ENCODE measurements at places on chromosomes 6 and 20. TPM values are rescaled to one million over a fixed set of nuclear protein-coding genes. Genes with fewer than 3 reads are reported as not detected.

GRCh38 chr6:37762806-37763205 lies 56.7 kb upstream of the ZFAND3 start:
- DNase-seq: no peak

DNA sequence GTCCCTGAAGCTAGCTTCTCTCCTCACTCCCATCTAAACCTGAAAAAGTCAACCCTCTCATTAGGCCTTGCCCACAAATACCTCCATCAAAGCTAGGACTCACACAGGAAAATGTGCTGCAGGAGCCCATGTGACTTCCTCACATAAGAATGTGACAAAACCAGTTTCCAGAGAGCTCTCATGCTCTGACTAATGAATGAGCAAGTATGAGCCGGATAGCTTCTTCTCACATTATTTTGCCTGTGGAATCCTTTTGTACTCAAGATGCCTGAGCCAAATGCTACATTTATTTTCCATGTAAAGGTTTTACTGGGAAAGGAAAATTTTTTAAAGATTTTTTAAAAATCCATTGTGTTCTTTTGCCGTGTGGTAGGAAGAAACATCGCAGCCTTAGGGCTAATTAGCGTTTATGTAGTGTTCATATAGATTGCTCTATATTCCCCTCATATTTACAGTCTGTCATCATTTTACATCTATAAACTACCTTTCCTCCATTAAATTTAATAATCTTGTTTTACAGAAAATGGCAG lies 68.6 kb upstream of the CCN6 start:
- DNase-seq: no peak

- DNase-seq: peak; percentile 75
Measured at GRCh38 chr20:17343656-17344452, 117.0 kb downstream of the PCSK2 start.

GRCh38 chr6:27541212-27541932 lies 68.5 kb upstream of the ZNF184 start:
- DNase-seq: peak; percentile 56

CENPW gene
- 14.2 TPM for total RNA-seq

EHMT2 gene
- total RNA-seq: 19.3 TPM

DNA sequence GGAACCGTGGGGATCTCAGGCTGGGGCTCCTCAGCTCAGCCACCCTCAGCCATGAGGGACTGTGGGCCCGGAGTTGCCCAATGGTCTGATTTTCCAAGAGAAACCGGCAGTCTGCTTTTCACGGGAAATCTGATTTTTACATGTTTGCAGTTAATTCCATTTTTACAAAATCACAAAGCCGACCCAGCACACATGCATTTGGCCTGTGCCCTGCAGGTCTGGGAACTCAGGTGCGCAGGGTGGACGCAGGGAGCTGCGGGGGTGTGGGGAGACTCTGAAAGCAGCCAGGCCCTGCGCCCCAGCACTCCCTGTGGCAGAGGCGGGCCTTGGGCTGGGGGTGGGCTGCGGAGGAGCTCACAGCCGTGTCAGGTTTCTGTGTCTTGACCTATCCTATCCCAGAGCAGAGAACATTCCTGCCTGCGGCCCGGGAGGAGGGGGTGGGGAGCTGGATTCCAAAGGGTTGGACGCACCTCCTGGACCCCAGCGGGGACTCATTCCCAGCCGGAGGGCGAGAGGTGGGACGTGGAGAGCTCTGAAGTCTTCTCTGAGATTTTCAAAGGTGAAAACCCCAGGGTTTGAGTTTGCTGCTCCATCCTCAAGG lies 60.6 kb downstream of the ADNP start:
- no peak for DNase-seq

DNA sequence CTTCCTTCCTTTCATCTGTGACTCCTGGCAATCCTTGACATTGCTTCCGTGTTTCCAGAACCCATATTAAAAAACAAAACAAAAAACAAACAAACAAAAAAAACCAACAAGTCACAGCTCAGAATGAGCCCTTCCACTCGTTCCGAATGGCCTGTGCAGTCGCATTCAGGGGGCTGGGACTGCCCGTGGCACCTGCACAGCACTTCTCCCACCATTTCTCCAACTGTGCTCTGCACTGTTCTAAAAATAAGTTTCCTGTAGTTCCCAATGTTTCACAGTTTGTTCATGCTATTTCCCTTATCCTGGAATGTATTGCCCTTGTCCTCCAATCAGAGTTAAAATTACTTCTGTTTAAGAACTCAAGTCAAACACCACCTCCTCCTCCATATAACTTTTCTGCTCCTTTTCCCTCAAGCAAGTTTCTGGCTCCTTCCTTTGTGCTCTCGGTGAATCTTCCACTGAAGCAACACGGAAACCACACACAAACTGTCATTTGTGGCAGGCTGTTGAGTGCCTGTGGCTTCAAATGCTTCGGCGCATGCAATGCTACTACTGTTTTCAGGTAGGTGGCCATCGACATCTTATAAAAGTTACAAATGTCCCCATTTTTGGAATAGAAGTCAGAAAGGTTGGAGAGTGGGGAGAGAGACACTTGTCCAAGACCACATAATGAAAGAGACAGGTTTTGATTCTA lies 57.7 kb downstream of the PDE10A start:
- DNase-seq: no peak

GRCh38 chr6:22651731-22652130 lies 82.4 kb downstream of the HDGFL1 start:
- no peak for DNase-seq

DNA sequence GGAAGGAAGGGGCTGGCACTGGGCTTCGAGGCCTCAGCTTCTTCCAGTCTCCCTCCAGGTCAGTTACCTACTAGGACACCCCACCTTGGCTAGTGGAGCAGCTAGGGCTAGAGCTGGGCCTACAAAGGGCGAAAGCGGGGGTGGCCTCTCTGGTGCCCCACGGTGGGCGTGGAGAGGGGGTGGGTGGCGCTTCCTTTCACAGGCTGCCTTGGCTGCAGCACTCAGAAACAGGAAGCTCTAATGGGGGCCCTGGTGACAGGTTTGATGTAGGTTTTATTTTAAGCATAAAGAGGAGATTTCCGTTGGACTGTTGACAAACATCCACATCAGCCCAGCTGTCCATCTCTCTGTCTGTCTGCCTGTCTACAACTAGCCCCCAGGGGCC lies 13.4 kb downstream of the FAM110A start:
- no peak for DNase-seq

PHACTR2 gene
- 3.4 TPM for total RNA-seq

DNA sequence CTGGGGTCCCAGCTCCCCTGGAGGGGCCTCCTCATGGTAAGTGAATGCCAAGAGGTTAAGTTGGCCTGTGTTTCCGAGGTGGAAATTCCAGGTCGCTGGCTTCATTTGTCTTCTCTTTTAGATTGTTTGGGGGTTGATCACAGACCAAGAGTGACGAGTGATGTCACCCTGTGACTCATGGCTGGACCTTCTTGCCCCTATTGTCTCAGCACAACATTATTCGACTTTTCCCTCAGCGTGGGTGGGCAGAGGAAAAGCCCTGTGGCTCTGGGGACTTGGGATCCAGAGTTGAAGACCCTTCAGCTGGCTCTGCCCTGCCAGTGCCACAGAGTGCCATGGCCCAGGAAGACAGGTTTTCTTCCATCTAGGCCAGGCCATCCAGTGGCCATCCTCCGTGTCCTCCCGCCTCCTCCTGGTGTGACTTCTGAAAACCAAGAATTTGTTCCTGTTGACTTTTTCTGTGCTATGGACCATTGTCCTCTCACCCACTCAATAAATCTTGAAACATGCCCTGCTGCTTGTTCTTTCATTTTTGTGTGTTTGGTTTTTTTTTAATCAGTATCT lies 15.4 kb upstream of the SNHG17 start:
- no peak for DNase-seq

SLC9A8 gene
- total RNA-seq: 5.7 TPM

- no peak for DNase-seq
Measured at GRCh38 chr6:167508919-167509852, 184.3 kb downstream of the TTLL2 start.

- DNase-seq: no peak
Measured at GRCh38 chr6:160462551-160463109, 114.5 kb downstream of the SLC22A3 start.

ID4 gene
- 0.57 TPM for total RNA-seq

- DNase-seq: peak; percentile 88
Measured at GRCh38 chr6:125780540-125781313, 10.0 kb upstream of the NCOA7 start.

GRCh38 chr20:3603108-3603507 lies 60.1 kb downstream of the GFRA4 start:
- DNase-seq: no peak

DNA sequence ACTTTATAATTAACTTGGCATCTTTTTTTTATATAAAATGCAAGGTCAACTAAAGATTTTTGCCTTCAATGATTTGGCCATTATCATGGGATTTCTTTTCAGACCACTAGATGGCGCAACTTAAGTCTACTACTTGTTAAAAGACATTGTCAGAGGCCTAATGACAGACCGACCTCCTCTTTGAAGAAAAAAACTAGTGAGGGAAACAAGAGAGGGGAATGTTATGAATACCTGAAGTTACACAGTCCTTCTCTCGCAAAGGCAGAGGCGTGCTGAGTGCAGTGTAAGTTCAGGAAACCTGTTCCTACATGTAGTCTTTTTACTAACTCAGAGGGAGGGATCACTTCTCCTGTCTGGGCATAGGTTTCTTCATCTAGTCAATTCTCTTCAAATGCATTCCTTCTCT lies 9.3 kb downstream of the TRAPPC3L start:
- DNase-seq: peak; percentile 57

- DNase-seq: no peak
Measured at GRCh38 chr6:134464690-134465411, 146.9 kb upstream of the SGK1 start.

GRCh38 chr6:35052694-35053565 lies 88.2 kb downstream of the TCP11 start:
- DNase-seq: no peak

GRCh38 chr6:102223942-102224341 lies 830.4 kb downstream of the GRIK2 start:
- DNase-seq: no peak

DNA sequence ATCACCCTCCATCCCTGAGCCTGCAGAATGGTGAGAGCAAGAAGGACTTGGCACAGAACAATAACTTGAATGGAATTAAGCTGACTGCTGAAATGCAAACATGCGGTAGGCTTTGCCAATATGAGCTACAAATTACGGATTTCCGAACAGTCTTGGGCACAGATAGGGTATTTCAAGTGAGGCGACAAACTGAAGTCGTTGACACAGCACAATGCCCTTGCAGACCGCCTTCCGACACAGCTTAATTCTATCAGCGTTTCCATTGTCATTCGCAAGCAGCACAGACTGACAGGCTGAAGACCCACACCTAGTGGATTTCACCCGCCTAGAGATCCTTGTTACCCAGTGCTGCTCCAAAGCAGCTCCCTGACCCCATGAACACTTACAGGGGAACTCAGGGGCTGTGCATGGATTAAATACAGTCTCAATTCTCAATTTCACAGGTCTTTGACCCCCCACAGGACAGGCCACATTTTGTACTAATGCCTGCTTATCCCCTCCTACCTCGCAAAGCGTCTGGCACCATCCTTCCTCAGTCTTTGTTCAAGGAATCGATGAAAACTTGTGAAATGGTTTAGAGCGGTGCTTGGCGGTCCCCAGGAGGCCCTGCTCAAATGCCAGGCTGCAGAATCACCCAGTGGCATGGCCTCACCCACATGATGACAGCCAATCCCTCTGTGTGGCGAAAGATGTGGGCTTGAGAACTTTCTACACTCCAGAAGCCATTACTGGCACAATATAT lies 34.6 kb downstream of the RAMACL start:
- DNase-seq: no peak

DNA sequence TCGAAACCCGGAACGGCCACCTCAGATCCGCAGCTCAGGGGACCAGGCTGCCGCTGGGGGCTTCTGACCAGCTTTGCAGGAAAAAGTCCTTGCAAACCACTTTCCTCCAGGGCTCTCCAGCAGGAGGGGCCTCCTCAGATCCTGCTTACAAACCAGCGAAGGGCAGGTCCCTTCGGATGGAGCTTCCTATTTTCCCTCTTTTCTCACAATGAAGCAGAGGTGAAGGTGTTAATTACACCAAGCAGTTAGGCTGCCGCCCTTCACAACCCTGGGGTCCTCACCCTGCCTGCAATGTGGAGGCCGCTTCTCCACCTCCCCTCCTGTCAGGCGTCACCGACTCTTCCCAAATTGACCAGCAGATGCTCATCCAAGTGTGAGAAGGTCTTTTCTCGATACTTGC lies 5.7 kb downstream of the ARHGAP40 start:
- no peak for DNase-seq

LY6G5C gene
- total RNA-seq: 1.3 TPM

BPIFB1 gene
- total RNA-seq: not detected

RCAN2 gene
- total RNA-seq: not detected

GRCh38 chr6:147958683-147959082 lies 384.0 kb upstream of the SASH1 start:
- no peak for DNase-seq

CTCFL gene
- total RNA-seq: not detected

KCNK16 gene
- not detected for total RNA-seq

CST5 gene
- not detected for total RNA-seq

ETV7 gene
- total RNA-seq: 0.63 TPM

PRDM13 gene
- 1.6 TPM for total RNA-seq

Data from NCI-H460 (cell line).